CD4-positive, alpha-beta T cell treated with Interleukin-6 at 100 ng/mL for 8 hours (primary cell): ENCODE measurements at places on chromosomes 7 and 10.

- no peak for DNase-seq
Observed at GRCh38 chr7:89798599-89798996, 355.7 kb upstream of the STEAP1 start.

DNA sequence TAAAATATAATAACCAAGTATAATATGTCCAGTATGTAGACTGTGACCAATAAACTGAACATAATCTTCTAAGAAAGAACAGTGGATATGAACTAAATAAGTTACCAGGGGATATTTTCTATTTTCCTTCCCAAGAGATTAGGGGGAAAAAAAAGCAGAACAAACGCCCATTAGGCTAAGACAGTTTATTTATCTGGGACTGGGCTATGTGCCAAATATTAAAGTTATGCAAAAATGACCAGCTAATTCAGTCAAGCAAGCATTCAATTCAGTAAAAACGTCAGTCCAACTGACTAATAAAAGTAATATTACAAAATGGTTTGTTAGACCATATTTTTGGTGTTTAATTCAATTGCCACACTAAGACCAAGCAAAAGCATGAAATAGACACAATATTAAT, 122.2 kb downstream of the TSPAN12 start:
- DNase-seq, result no peak

- DNase-seq, result no peak
Observed at GRCh38 chr7:137446025-137446424, 102.5 kb upstream of the PTN start.

DNA sequence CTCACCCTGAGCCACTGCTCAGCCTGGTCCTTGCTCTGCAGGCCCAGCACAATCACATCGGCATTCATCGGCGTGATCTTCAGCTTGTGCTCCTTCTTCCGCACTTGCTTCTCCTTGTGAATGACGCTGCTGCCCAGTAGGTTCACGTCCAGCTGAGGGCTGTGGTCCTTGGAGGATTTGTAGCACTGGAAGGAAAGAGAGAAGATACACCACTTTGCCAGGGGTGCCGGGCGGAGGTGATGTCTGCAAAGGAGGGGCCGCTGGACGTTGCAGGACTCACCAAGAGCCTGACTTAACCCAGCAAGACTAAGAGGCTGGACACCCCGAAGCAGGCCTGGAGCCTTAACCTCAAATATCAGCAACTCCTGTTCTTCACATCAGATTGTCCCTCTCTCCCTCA, 74.8 kb downstream of the VWA2 start:
- no peak for DNase-seq

- DNase-seq, result no peak
Observed at GRCh38 chr7:88041583-88041982, 107.5 kb downstream of the ADAM22 start.

GRCh38 chr10:101874252-101874651, 30.7 kb upstream of the KCNIP2 start:
- DNase-seq, result no peak

- no peak for DNase-seq
Observed at GRCh38 chr10:98195120-98195519, 60.7 kb downstream of the R3HCC1L start.

DNA sequence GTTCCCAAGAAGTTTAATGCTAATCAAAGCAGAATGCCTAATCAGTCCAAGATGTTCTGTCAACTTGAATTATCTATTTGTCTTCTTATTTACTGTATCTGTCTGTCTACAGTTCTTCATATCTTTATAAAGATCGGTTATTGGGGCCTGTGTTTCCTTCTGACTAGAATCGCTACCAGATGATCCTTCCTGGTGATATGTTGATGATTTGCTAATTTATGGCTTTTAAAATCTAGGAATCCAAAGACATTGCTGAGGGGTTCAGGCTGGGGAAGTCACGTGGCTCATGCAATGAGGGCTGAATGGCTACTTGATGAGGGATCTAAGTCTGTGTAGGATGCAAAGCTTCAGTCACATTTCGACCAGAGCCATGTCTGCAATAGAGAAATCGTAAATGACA, 536.3 kb downstream of the KCNMA1 start:
- no peak for DNase-seq

DNA sequence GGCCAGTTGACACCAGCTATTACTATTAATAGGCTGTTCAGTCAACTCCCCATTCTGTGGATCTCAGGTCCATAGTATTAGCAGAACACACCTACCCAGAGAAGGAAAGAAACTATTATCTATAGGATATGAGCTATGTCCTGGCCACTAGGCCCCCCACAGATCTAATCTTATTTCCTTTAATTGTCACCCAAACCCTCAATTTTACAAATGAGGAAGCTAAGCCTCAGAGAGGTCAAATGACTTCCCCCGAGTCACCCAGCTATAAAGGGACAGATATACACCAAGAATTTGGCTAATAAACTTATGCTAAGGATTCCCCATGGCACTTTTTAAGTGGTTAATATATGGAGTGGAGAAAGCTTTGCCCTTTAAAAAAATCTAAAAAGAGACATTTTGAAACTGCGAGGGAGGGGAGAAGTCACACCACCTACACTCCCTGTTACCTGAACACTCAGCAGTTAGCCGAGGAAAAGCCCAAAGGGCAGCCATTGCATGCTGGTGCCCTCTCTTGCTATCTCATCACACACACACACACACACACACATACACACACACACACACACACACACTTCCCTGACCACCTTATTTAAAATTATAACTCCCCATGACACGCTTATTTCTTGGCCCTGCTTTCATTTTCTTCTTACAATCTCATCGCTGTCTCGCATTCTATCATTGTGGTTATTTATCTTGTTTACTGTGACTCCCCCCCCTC, 157.0 kb upstream of the ADO start:
- no peak for DNase-seq

GRCh38 chr7:449324-450019, 70.2 kb downstream of the PDGFA start:
- DNase-seq, result no peak

DNA sequence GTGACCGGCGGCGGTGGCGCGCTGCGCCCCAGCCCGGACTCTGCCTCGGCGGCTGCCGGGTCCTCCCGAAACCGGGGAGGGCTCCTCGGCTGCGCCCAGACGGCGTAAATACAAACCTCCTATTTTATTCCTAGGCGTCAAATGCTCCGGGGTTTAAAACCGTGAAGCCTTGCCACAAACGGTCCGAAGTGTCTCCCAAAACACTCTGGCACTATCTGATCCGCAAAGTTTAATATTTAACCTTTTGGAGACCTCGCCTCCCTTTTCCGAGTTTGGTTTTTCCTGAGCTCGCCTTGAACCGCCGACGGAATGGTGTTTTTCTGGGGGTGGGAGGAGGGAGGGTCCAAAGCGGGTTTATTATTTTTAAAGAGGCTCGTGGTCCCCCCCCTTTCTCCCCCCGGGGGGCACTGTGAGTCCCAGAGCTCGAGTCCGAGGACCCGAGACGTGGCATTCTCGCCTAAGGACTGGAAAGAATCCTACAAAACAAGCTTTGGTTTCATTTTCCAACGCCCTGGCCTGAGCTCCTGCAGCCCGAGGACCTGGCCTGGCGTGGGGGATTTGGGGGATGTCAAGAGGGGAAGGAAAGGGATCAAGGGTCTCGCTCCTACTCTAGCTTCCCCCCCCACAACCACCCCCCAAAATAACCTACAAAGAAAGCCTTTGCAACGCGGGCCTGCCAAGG, 1.8 kb downstream of the TNRC18 start:
- no peak for DNase-seq

GRCh38 chr7:42151309-42151708, 85.7 kb downstream of the GLI3 start:
- no peak for DNase-seq

DNA sequence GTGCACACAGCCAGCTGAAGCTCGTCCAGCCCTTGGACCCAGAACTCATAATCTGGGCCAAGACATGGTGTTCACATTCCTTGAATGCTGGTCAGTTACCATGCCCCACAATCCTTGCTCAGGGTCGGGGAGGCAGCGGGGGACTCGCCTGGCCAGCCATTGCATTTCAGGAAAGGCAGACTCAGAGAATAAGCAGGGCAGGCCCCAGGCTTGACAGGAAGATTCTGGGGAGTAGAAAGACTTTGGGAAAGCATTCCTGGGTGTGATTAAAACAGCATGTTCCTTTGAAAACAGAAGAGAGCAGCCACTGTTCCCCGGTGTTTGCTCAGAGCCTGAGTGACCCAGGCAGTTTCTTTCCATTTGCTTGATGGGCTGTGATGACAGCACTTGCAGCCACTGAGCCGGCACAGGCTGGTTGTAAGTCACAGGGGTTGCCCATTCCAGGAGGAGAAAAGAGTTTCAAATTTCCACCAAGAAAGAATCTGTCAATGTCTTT, 473.7 kb downstream of the TYW1 start:
- no peak for DNase-seq

GRCh38 chr10:99711129-99711719, 20.7 kb downstream of the COX15 start:
- DNase-seq, result peak; percentile 26
